Cortex of kidney (tissue), 1 donor: ENCODE measurements at places on chromosomes 12 and 14.

GRCh38 chr12:128627659-128628058, 196.1 kb downstream of the SLC15A4 start:
- DNase-seq, result no peak

DNA sequence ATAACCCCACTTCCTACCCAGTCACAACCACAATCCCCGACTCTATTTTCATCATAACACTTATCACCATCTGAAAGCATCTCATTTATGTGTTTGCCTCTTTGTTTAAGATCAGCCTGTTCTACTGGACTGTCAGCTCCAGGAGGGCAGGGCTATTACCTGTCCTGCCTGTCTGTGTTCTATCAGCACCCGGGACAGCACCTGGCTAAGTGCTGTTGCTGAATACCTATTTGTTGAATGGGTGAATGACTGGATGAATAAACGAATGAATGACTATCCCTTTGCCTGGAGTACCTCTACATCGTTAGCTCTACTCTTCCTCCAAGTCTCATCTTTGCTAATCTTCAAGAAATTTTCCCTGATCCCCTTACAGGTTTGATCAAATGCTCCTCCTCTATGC, 69.0 kb downstream of the WSCD2 start:
- no peak for DNase-seq

GRCh38 chr12:39915249-39915648, 190.6 kb downstream of the SLC2A13 start:
- no peak for DNase-seq

GRCh38 chr12:56628671-56629458, 1.3 kb downstream of the BAZ2A start:
- no peak for DNase-seq

DNA sequence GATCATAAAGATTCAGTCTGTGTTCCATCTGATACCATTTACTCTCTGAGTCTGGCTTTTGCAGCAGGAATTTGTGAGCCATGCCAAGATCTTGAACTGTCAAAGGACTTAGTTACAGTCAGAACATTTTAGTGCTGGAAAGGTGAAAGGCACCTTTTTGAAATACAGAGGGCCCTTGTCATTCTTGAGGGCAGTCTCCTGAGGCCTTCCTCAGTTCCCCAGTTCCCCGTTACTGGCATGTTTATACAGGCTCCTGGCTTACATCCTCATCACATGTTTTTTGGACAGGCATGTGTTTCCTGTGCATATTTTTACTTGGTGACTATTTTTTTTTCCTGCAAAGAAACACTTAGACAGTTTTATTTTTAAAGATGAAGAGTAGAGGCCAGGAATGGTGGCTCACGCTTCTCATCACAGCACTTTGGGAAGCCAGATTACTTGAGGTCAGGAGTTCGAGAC, 21.0 kb downstream of the CFAP54 start:
- no peak for DNase-seq

DNA sequence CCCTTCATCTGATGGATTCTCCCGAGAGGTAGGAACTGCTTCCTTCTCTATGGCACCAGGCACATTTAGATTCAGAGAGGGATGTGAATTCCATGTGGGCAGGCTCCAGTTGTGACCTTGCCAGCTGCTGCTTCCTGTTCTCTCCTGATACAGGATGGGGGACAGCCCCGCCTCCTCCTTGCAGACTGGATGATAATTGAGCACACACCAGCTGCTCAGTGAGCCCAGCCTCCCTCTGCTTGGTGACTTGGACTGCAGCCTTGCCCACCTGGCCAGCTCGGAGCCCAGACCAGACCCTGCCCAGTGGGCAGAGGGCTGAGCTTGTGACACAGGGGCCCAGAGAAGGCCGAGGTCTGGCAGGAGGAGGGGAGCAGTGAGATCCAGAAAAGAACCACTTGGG, 90.2 kb downstream of the CALM1 start:
- no peak for DNase-seq
